ENCODE measurements at places on chromosomes 4 and X. TPM values are rescaled to one million over a fixed set of nuclear protein-coding genes. Genes with fewer than 3 reads are reported as not detected.

GRCh38 chr4:185813133-185813532 is 1.1 kb upstream of the SORBS2 start:
- DNase-seq = no peak

DNA sequence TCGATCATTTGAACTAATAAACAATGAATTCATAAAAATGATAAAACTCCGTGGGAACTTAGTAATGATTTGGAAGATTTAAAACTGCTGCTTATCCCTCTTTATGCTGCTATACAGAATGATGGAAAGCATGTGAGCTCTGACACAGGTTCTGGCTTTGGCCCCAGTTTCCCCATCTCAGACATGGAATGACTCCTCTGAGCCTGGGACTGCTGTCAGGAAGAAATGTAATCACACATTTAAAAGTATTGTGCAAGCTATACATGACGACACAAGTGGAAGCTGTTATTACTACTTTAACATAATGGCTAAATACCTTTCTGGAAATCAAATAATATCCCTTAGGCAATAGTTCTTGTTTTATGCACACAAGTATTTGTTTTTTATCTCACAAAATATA is 161.7 kb downstream of the DCHS2 start:
- peak; percentile 47 for DNase-seq

GRCh38 chr4:153589703-153590595 is 94.1 kb upstream of the TLR2 start:
- DNase-seq = no peak

- no peak for DNase-seq
These were observed 2123.1 kb upstream of the TENM3 start for GRCh38 chr4:180120068-180120467.

DNA sequence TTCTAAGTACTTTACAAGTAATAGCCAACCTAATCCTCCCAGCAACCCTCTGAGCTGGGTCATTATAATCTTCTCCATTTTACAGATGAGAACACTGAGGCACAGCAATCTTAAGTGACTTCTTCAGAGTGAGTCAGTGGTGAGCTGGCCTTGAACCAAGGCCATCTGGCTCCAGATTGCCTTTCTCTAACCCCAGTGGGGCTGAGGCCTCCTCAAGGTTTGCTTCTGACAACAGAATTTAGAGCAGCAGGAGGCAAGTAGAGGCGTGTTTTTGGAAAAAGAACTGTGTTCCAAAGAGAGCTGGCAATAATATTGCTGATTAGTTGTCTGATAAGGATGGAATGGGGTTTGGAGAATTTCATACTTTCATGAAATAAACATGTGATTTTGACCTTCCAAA is 41.2 kb downstream of the PIR start:
- DNase-seq = no peak

DNA sequence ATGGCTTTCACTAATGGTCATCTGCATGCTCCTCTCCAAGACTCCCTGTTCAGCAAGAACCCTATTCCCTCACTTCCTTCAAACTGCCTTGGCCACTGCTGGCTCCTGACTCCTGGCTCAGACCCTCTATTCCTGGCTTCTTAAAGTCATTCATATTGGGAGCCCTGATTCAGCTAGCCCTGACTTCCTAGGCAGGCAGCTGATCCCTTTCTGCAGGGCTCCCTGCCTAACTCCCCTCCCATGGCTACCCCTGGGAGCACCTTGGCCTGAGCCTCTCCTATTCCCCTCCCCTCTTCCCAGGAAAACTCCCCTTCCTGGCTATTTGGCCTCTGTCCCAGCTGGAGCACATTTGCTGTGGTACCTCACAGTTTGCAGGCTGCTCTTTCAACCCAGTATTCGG is 154.9 kb upstream of the PJA1 start:
- DNase-seq = no peak

GRCh38 chr4:179804440-179804839 is 2362.2 kb upstream of the AGA start:
- no peak for DNase-seq

- DNase-seq = no peak
These were observed 73.3 kb downstream of the TMEM131L start for GRCh38 chr4:153539422-153539821.

Gene SSX1
- not detected for total RNA-seq

DNA sequence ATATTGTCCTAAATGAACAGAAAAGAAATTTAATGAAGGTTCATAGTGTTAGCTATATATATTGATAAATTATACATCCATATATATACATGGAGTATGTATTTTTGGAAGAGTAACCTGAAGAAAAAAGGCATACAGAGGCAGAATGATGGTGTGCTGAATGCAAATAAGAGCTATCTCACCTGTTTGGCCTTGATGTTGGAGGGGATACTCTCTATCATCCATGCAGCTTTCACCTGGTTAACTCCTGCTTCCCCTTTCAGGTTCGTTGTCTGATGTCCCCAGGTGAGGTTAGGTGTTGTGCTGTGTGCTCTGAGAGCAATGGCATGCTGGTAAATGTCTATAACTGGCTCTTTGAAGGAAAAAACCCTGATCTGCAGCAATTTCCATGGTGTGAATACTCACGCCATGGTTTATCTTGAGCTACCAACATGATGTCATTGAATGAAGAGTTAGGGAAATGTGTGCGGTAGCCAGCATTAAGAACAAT is 31.8 kb upstream of the SPP1 start:
- no peak for DNase-seq

DNA sequence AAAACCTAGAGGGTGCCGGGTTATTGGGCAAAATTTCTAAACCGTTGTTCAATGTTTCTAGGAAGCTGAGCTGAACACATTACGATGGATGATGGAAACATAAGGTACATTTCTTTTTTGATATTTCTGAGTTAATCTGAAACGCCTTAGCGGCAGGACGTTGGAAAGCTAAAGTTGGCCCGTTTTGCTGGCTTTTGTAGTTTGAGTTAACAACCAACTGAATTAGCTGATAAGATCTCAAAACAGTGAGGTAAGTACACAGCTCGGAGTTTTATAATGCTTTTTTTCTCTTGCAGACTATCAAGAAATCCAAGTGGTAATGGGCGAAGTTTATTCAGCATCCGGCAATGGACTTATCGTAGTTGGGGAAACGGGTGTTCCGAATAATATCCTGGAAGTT is 73.5 kb downstream of the PRSS12 start:
- DNase-seq = no peak

DNA sequence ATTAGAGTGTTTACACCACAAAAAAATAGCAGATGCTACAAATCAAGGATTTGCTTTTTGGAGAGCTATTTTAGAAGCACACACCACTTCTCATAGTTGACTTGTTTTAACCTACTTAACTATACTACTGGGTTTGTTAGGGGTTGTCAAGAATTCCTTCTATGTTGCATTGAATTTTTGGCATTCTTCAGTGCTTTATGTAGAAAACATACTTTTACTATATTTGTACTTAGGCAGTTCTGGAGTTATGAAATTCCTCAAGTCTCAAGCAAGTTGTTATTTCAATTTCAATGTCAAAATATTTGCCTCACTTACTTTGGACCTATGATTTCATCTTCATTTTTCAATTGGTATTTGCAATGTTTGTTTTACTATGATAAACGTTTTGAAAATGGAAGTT is 449.6 kb downstream of the GLUD2 start:
- no peak for DNase-seq

Gene IL2
- total RNA-seq = not detected

- DNase-seq = no peak
These were observed 1.9 kb downstream of the GK start for GRCh38 chrX:30654989-30655607.

DNA sequence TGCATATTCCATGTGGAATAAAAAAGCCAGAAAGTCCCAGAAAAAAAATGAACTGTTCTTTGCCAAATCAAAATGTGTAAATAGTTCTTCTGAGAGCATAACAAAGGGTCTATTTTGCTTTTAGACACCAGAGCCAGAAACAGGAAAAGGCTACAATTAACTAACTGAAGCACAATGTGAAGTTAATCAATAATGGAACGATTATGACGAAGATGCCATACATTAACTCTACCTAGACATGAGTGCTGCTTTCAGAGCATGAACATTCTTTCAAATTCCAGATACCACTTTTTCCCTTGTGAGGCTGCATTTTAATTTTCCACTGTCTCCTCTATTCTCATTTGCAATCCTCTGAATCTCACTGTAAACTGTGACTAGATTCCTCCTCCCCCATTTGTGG is 48.7 kb upstream of the PHOX2B start:
- no peak for DNase-seq
